ENCODE measurements at places on chromosomes 6 and 20.
A peak's percentile ranks its signal among the peaks of the same experiment; 100 is the strongest.

- no peaks in the 10 kb centered on the region for H3K27me3 ChIP-seq
- no peaks in the 10 kb centered on the region for H3K36me3 ChIP-seq
- no peak overlapping the region for H3K4me3 ChIP-seq
- no peak for DNase-seq
- H3K4me1 ChIP-seq = no peaks in the 10 kb centered on the region
Measured at GRCh38 chr6:151482290-151482689, 11.5 kb upstream of the CCDC170 start.

DNA sequence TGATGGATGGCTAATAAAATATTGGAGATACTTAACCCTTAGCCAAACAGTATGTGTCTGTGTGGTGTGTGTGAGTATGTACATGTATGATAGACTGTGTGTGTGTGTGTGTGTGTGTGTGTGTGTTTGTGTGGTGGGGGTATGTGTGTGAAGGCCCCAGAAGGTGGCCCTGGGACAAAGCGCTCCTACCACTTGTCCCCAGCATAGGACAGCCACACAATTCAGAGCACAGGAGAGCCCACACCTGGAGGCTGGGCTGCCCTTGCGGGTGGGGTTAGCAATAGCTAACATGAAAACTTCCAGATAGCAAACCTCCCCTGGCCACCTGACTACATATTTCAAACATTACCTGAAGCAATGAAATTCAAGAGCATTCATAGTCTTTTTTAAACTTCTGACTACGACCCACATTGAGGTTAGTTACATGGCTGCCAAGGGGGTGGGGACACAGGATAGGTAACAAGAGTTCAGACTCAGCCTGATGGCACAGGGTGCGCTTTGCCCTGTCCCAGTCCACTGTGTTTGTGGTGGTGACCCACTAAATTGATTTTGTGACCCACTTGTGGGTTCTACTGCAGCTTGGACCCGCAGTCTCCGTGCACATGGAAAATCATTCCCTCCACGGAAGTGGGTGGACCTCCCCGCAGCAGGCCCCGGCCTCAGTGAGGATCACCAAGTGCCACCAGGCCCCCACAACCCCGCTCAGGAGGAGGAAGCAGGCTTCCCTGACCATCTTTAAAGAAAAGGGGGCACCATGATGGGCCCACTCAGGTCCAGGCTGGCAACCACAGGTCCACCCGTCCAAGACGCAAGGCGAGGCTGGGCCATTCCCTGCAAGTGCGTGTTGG lies 34.8 kb downstream of the ZC3H12D start:
- peak overlapping the region; percentile 77 for H3K27ac ChIP-seq
- DNase-seq = no peak
- no peaks in the 10 kb centered on the region for H3K36me3 ChIP-seq
- H3K4me1 ChIP-seq = peaks cover 50% of the 10 kb centered on the region

GRCh38 chr6:134512981-134513391 lies 195.1 kb upstream of the SGK1 start:
- H3K36me3 ChIP-seq = no peaks in the 10 kb centered on the region
- no peaks in the 10 kb centered on the region for H3K27me3 ChIP-seq
- no peak for DNase-seq
- no peak overlapping the region for H3K27ac ChIP-seq
- peaks cover 13% of the 10 kb centered on the region for H3K4me1 ChIP-seq

- H3K4me3 ChIP-seq = no peak overlapping the region
- no peaks in the 10 kb centered on the region for H3K4me1 ChIP-seq
- H3K27me3 ChIP-seq = no peaks in the 10 kb centered on the region
- H3K27ac ChIP-seq = no peak overlapping the region
- H3K36me3 ChIP-seq = no peaks in the 10 kb centered on the region
Measured at GRCh38 chr6:123447315-123447937, 189.3 kb downstream of the TRDN start.

- H3K36me3 ChIP-seq = no peaks in the 10 kb centered on the region
- DNase-seq = no peak
Measured at GRCh38 chr6:108597572-108598304, 37.0 kb downstream of the FOXO3 start.
